T-helper 22 cell (primary cell): ENCODE measurements at places on chromosomes 3 and 15.

DNA sequence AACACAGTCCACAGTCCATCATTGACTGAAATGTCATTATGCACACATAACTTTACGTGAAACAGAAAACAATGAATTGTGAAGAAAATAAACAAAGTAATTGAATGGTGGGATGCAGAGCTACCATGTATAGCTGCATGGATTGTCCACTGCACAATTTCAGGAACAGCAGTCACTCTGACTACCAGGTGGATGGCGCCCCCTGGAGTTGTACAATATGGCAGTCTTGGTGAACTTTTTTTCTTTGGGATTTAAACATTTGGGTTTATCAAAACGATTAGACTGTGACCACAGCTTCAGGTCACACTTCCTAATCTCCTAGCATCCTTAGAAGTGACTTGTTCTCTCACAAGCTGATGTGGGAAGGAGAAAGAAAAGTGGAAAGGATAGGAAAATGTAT lies 48.9 kb upstream of the TCF12 start:
- DNase-seq, result no peak

DNA sequence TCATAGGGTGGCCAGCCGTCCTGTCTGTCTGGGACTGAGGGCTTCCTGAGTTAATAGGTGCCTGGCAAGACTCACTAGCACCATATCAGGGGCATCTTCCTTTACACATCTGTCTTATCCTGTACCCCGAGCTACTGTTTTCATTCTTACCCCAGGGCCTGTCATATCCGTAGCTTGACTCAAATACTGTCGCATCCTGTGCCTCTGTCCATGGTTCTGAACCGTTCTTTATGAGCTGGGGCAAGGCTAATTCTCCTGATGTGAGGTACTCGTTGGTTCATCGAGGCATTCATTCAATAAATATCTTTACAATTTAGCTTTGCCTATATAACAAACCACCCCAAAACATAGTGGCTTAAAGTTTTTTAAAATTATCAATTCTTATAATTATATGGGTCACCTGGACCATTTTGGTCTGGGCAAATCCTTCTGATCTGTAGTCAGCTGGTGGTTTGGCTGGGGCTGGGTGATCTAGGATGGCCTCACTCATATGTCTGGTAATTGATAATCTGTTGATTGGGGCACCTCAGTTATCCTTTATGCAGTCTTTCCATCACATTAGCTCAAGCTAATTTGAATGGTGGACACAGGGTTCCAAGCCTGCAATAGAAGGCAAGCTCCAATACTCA lies 121.2 kb downstream of the TLE3 start:
- DNase-seq, result no peak

- no peak for DNase-seq
Observed at GRCh38 chr15:85477730-85478129, 97.3 kb downstream of the AKAP13 start.

DNA sequence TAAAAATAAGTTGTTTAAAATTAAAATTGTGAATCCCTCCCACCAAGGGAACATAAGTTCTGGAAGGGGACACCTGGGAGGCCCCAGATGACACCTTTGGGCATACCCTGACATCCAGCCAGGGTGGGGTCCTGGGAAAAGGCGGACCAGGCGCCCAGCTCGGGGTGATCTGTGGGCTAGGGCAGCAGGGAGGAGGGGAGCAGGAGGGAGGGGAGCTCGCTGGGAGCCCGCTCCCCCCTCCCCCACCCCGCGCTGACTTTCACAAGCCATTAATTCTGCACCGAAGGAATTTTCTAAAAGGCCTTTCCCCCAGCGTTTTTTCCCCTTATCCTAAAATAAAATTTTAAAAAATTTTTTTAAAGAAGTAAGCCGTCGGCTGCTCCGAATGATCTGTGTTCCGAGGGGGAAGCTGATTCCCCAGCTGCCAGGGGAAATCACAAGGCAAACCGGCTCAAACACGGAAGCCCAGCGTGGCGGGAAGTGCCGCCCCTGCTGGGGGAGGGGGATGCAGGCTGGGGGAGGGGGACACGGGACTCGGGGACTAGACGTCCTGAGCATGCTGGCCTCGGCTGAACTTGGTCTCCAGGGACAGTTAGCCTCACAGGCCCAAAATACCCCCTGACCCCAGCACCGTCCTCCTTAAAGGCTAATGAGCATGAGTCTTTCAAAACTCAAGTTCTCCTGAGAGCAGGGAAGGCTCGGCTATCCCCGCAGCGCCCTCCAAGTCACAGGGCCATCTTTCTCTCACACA lies 13.9 kb downstream of the PLXND1 start:
- no peak for DNase-seq

DNA sequence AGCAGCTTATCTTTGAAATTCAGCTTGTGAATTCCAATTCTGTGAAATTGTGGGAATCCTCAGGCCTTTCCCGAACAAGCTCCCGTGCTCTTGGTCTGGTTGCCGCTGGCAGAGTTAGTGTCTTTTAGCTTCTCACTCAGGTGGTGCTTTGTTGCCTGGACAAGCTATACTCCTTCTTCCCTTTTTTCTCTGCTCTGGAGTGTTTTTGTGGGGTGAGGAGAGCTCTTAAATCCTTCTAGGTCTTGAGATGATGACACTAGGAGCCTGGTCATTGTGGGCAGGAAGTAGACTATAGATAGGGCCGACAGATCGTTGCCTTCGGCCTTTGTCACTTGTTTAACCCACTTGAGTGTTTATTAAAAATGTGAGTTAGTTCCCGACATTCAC lies 93.8 kb downstream of the SLCO3A1 start:
- DNase-seq, result no peak

DNA sequence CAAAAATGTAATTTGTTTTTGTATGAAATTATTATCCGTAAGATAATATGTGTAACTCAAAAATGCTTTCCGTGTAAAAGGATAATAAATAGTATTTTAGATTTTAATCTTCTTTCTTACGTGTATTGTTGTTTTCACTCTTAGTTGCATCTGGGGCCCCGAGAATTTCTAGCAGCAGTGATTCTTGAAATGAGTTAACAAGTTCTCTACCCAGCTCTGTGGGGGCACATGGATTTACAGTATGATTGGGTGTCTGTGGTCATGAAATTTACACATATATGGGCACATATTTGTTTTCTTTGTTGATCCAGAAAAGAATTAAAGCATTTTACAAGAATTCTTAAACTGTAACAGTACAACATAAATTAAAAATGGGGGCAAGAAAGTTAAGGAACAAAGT lies 145.9 kb upstream of the LRRFIP2 start:
- no peak for DNase-seq

DNA sequence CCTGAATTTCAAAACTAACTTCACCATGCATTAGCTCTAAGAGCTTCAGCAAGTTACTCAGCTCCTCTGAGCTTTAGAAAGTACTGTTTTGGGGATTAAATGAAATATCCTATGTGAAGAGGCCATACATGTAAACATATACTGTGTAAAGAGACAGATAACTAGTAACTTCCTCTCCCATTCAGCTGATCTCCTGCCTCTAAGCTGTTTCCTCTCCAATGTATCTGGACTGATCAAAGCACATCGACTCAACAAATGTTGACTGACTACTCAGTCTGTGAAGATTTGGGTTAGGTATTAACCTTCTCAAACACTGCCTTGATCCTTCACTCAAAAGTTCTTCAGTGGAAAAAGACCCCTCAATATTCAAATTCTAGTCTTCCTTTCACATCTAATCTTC lies 82.0 kb downstream of the BOC start:
- DNase-seq, result no peak

- DNase-seq, result no peak
Observed at GRCh38 chr15:34737477-34737876, 17.3 kb downstream of the GJD2 start.

DNA sequence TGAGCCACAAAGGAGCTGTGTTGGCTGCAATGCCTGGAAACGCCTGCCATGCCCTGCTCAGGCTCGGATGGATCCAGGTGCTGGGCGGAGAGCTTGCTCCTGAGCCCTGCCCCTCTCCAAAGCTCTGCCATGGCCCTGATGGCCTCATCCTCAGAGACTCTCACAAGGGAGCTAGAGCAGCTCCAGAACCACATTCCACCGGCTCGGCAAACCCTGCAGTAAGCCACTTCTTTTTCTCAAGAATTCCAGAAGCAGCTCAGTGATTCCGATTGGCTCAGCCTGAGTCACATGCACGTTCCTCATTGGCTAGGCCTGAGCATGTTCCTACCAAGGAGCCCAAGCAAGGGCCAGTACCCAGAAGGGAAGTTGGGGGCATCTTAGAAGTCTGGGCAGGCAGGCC lies 24.8 kb downstream of the TPRA1 start:
- no peak for DNase-seq

DNA sequence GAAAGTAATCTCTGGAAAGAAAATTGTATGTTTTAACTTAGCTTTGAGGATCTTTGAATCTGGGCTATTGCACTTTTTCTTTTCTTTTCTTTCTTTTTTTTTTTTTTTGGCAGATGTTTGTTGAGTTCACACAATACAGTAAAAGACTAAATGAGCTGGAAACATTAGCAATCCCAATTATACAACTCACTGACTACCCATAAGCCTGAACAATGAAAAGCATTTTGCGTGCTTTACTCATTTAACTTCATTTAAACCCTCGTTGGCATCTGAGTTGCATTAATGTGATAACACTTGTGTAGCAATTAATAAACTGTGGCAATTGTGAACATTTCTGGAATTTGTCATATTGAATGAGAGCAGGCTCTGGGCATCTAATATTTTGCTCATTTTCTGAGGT lies 269.4 kb upstream of the RBMS3 start:
- DNase-seq, result no peak

- no peak for DNase-seq
Observed at GRCh38 chr3:162643245-162643644, 1146.6 kb downstream of the OTOL1 start.

- DNase-seq, result no peak
Observed at GRCh38 chr15:70290708-70291107, 193.0 kb upstream of the TLE3 start.
